ENCODE measurements at places on chromosomes 13 and 19. TPM values are rescaled to one million over a fixed set of nuclear protein-coding genes. Genes with fewer than 3 reads are reported as not detected.

The STK24 gene
- 70.2 TPM for total RNA-seq

The ZNF574 gene
- total RNA-seq: 34.9 TPM

The ZNF578 gene
- not detected for total RNA-seq

The CEBPA gene
- 11.2 TPM for total RNA-seq

The CPB2 gene
- not detected for total RNA-seq

The BEST2 gene
- 0.62 TPM for total RNA-seq
